Naive thymus-derived CD4-positive, alpha-beta T cell (primary cell): ENCODE measurements at places on chromosomes 5 and 9.
A peak's percentile ranks its signal among the peaks of the same experiment; 100 is the strongest.

GRCh38 chr9:126563556-126563955 is 50.2 kb upstream of the LMX1B start:
- no peak for DNase-seq

DNA sequence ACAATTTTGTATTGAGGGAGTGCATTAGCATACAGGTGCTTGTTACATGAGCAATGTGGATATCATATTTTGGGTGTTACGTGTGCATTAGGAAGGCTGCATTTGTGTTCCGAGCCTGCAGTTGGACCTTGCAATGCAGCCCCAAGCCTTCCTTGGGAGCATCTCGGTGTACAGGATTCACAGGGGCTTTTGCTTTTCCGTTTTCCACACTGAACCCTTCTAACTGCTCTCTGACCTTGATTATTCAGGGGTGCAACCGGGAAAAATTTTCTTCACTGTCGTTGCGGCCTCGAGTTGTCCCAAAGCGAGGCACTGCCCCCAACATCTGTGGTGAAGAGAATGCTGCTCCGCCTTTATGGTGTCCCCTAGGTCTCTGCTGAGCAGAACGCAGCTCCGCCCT is 80.1 kb upstream of the PLEKHG4B start:
- DNase-seq = no peak

DNA sequence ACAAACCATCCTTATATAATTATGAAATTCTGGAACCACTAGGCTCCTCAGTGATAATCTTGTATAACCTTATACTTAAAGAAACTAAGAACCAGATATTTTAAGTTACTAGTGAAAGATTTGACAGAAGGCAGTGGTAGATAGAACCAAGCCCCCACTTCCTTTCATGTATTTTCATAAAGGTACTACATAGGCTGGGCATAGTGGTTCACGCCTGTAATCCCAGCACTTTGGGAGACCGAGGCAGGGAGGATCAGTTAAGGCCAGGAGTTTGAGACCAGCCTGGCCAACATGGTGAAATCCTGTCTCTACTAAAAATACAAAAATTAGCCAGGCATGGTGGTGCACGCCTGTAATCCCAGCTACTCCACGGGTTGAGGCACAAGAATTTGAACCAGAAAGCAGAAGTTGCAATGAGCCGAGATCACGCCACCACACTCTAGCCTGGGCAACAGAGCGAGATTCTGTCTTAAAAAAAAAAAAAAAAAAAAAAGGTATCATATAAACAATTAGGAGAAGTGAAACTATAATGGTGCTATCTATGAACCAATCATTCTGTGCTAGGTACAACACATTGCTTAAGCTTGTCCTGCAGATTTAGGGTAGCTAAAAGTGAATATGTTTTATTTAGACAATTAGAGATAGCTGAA is 27.9 kb upstream of the DTWD2 start:
- DNase-seq = no peak

DNA sequence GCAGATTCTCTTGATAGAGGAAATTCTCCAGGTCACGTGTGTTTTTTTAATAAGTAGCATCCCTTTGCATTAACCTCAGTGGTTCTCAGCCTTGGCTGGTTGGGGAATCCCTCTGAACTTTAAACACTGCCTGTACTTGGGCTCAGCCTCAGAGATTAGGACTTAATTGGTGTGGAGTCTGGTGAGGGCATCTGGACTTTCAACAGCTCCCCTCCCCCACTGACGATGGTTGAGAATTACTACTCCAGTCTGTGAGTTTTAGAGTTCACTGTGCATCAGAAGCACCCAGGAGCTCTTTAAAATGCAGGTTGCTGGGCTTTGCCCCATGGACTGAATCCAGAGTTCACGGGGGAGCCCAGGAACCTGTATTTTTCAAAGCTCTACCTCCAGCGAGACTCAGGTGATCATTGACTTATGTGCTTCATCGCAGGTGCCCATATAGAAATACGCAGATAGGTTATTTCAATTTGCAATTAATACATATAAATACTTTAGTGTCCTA is 71.4 kb downstream of the DAPK1 start:
- DNase-seq = no peak

GRCh38 chr9:112065806-112066606 is 109.1 kb downstream of the SUSD1 start:
- DNase-seq = no peak

DNA sequence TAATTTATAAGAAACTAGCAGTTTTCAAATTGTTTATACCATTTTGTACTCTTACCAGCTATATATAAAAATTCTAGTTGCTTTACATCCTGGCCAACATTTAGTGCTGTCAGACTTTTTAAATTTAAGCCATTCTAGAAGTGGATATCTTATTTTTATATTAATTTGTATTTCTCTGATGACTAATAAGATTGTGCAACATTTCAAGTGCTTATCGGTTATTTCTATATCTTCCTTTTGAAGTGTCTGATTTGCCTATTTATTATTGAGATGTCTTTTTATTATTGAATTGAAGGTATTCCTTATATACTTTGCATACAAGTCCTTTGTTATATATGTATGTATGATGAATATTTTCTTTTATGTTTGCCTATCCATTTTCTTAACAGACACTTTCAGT is 324.0 kb downstream of the ELAVL2 start:
- no peak for DNase-seq

GRCh38 chr9:74282526-74283253 is 214.4 kb upstream of the RORB start:
- no peak for DNase-seq

GRCh38 chr5:40784027-40784653 is 14.0 kb downstream of the PRKAA1 start:
- no peak for DNase-seq

DNA sequence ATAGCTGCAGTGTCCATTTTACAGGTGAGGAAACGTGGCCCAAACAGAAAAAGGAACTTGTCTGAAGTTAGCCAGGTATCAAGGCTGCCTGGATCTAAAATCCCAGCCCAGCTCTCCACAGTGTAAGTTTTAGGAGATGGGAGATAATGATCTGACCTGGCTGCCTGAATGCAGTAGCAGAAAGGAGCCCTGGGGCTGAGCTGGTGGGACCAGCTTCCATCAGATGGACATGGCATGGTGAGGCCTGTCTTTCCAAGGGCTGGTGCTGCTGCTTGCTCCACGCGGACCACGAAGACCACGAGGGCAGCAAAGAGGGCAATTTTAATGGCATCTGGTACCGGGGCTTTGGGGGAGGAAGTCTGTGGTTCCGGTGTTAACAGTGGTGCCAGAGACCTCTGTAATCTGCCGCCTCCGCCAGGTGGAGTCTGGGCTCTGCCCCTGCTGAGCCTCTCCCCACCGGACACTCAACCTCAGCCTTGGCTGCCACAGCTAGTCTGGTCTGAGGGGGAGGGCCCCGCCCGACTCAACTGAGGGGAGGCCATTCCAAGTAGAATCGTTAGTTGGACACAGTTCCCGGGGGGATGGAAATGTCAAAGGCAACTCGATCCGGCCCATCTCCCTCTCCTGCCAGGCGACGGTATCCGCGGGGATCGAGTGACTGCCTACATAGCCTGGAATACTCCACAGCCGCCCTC is 650 bp downstream of the MYORG start:
- peak; percentile 34 for DNase-seq

DNA sequence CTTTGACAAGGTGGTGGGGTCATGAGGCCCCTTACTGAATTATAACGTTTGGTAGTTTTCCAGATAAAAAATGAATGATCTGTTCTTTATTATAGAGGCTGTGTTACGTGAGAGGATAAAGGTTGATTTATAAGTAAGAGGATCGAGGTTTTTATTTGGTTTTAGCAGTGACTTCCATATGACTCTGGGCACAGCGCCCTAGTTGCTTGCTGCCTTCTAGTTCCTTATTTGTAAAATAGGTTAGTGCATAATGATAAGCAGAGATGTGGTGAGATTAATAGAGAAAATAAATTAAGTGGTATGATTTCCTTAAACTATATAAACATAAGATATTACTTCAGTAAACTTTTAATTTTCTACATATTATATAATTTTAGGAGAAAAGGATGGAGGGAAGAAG is 29.8 kb downstream of the MRRF start:
- DNase-seq = no peak

DNA sequence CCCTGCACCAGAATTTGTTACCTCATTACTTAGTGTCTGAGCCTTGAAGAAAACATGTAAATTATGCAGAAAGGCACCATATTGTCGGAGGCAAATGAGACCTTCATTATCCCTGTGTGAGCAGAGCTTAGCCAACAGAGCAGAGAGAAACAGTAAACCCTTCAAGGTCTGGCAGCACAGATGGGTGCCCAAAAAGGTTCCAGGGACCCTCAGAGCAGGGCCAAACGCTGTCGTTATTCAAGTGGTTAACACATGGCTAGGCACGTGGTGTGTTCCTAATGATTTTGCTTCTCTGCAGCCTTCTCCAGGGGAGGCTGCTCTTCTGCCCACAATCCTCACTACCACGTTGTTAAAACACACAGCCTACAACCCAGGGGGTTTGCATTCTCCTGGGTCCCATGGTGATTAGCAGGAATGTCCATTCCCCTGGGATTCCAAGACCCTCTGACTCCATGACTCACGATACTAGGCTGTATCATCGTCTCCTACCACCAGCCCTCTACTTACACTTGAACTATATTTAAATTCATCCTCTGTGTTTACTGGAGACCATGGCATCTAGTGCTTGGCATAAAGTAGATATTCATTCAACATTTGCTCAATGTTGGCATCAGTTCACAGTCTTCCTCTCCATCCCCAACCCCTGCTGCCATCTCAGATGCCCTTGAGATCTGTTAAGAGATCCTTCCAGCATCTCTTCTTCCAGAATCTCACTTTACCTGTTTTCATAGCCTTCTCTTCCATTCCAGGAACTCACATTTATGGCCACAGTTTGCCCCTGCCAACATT is 174.5 kb upstream of the RAD23B start:
- no peak for DNase-seq

GRCh38 chr5:154365823-154366222 is 80.0 kb upstream of the SAP30L start:
- no peak for DNase-seq

- DNase-seq = no peak
Measured at GRCh38 chr5:37714756-37715155, 125.1 kb downstream of the GDNF start.
